OCI-LY7 (cell line): ENCODE measurements at places on chromosomes 7 and 10.

DNA sequence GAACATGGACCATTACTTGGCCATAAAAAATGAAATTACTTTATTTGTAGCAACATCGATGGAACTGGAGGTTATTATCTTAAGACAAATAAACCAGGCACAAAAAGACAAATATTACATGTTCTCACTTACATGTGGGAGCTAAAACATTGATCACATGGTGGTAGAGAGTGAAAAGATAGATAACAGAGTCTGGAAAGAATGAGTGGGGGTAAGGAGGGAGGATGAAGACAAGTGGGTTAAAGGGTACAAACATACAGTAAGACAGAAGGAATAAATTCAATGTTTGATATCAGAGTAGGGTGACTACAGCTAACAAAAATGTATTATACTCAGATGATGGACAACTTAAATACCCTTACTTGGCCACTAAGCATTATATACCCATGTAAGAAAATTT is 100.0 kb upstream of the WNT16 start:
- no peak for DNase-seq

DNA sequence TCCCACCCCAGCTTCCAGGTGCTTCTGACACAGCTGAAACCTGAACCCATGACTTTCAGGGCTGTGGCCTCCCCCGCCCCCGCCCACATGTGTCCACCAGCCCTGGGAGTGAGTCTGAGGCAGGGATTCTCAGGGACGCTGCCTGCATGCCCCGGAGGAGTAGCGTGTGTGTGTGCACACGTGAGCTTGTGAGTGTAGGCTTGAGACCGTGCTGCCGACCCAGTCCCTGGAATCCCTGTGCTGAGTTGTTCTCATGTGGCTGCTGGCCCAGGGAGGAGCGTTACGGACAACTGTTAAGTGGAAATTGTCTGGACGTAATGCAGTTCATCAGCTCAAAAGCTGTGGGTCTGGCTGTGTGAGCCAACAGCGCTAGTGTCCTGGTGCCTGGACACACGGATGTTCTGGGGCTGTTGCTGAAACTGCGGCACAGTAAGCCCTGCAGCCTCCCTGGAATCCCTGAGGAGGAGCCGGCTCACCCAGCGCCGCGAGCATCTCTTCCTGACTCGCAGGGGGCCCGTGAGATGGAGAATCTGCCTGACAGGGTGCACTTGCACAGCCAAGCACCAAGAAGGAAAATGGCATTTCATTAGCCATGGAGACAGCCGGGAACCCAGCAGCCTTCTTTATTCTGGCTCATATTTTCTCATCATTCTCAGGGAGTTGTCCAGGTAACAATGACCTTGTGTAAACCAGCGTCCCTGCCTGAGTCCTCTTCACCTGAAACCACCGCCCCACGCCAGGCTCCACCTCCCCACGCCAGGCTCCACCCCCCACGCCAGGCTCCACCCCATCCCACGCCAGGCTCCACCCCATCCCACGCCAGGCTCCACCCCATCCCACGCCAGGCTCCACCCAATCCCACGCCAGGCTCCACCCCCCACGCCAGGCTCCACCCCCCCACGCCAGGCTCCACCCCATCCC is 603.9 kb downstream of the PTPRN2 start:
- DNase-seq = no peak

DNA sequence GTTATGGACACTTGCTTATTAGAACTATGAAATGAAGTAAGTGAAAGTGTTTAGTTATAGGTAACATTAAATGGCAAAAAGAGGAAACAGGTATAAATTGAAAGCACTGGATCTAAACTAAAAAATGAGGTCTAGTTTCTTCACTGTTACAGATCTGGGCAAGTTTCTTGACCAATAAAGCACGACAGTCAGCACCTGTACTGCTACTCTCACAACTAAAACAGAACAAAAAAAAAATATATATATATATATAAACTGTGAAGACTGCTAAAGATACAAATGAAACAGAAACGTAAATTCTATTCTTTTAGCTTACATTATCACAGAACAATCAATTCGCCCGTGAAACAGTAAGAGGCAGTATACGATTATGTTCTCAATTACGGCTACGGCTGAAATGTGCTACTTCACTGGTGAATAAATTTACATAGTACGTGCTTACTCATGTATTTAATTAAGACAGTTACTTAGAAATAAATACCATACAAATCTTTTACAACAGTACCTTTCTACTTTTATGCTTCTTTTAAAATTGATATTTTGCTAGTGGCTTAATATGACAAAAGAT is 4.2 kb downstream of the AHR start:
- DNase-seq = no peak

- no peak for DNase-seq
Observed at GRCh38 chr7:20307119-20307518, 23.6 kb upstream of the ITGB8 start.

DNA sequence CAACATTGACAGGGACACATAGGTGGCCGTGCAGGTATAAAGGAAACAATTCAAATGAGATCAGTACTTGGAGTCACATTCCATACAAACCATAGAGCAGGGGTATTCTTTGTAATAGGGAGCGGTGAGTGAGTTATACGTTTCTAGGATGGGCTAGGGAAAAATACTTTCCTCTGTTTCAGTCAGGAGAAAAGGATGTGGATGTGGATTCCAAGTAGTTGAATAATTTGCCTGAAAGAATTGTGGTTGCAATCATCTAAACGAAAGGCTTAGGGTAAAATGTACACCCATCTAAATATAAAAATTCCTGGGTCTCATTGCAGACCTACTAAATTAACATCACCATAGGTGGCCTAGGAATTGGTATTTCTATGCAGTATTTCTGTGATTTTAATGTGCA is 270.7 kb upstream of the IGFBP3 start:
- no peak for DNase-seq
